ENCODE measurements at places on chromosomes 12 and 14.

DNA sequence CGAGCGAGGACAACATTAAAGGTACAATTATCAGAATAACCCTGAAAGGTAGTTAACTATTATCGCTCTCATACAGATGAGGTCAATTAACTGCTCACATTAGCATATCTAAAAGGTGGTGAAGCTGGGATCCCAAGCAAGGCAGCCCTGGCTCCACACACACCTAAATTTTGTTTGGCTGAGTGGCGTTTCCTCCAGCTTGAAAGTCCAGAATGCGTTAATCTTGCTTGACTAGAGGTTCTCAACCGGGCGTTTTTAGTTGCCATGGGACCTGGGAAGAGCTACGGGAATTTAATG is 531 bp downstream of the DLGAP5 start:
- DNase-seq = peak; percentile 23

DNA sequence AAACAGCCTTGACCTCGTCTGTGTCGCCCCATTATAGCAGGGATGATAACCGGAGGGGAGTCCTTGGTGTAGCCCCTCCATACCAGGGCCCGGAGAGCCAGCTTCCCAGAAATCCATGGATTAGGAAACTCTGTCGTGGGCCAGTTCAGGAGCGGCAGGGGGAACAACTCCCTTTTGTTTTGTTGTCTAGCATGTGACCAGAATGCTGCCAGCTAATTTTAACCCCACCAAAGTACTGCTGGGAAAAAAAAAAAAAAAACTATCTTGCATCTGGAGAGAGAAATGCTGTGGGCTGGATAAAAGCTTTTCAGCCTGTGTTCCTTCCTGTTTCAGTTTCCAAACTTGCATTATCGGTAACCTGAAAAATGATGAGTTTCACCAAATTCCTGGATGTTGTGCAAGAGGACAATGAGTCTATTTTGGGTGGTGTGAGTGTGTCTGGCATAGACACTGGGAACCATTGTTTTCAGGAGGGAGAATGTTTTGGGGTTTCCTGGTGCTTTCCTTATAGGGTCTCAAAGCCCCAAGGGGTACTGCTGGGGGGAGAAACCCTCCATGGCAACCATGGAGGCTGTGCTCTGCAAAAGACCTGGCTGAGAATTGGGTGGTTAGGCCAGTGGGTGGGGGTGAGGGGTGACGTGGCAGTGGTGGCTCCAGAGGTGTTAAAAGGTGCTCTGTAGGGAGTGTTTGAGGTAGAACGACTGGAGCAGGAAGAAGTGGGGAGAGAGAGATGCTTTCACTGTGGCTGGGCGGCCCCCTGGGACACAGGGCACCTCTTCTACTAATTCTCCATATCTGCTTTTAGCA is 14.9 kb upstream of the IRF2BPL start:
- peak; percentile 61 for DNase-seq

GRCh38 chr12:115313929-115314328 is 630.0 kb upstream of the TBX3 start:
- DNase-seq = peak; percentile 38

DNA sequence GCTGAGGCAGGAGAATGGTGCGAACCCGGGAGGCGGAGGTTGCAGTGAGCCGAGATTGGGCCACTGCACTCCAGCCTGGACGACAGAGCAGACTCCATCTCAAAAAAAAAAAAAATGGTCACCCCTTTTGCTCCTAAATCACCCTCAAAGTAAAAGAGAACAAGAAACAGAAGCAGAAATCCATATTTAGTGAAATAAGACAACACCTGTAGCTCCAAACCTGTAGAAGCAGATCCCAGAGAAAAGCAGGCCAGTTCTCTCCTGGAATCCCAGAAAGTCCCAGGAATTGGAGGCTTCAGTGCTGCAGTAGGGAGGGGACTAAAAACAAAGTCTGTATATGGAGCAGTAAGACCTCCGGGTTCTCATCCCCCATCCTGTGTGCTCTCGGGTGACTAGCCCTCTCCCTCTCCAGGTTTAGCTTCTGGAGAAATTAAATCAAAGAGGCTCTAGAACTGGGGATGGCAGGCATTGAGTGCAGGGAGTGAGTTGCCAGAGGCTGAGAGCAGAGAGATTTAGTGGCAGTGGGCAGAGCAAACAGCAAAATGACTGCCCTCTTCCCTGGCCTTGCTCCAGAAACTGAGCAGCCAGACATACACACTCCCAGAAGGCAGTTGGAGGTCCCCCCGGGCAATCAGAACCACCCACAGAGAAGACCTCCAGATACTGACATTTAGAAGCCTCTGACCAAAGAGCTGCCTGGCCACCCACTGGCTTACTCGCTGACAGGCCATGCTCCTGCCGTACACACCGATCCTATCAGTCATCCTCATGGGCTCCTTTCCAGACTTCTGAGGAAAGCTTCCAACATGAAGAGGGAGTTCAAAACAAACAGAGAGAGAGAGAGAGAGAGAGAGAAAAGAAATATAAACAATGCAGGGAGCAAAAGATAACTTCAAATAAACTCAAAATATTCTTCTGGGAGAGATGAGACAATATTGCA is 6.3 kb upstream of the MLXIP start:
- peak; percentile 94 for DNase-seq

- peak; percentile 45 for DNase-seq
Measured at GRCh38 chr14:35122696-35123387, 490 bp downstream of the PRORP start.

DNA sequence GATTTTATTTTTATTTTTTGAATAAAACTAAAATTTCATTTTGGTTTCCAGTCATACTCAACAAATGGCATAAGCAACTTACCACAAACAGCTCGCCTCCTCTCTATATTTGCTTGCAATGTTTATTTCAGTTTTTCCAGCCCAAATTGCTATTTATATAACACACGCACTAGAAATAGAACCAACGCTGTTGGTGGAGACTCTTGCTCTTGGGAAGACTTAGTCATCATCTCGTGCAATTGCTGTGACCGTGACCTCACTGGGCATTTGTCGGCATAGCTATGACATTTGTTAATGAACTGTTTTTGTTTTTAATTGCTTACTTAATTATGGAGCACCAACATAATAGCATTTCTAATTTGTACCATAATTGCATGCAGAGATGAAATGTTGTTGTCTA is 153.1 kb upstream of the OTX2 start:
- no peak for DNase-seq

DNA sequence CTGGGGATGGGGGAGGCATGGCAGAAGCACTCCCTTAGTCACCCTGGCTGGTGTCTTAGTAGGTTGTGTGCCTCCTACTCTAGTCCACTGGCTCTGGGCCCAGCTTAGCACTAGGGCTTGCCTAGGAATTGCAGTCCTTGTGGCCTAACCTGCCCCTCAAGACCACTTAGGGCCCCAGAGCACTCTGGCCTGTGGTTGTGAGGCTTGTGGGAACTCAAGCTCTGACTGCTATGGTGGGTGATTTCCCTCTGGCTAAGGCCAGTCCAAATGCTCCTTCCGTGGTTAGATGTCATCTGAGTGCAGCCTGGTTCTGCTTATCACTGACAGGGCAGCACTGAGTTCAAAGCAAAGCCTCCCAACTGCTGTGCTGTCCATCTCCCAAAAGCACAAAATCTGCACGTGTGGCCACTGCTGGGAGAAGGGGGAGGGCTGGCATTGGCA is 20.2 kb downstream of the FGD4 start:
- DNase-seq = peak; percentile 61

- DNase-seq = no peak
Measured at GRCh38 chr14:29709490-29709889, 218.2 kb downstream of the PRKD1 start.

- peak; percentile 49 for DNase-seq
Measured at GRCh38 chr14:95291859-95292542, 27.7 kb downstream of the CLMN start.

DNA sequence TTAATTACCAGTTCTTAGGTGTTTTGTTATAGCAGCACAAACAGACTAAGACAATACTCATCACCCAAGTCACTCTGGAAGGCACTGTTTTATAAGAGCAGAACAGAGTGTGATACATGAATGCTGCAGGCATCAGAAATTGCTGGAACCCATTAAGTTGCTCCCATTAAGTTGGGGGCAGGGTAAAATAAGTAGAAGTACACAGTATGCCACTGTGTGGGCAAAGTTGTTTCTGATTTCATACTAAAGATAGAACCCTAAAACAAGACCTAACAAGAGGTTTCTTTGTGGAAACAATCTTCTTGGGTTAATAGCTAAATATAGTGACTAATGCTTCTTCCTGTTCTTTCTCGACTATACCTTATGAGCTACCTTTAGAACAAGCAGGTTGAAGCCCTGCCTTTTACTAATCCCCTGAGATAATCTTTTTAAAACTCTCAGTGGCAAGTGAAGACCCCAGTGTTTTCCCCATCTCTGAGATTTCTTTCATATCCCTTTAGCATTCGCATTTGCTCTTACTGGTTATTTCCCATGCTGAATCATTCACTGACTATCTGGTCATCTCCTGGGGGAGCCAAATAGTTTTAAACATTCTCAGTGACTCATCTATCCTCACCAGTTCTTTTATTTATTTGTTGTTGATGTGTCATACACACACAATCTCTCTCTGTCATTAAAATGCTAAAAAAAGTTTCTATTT is 52.3 kb downstream of the SOCS2 start:
- peak; percentile 82 for DNase-seq

DNA sequence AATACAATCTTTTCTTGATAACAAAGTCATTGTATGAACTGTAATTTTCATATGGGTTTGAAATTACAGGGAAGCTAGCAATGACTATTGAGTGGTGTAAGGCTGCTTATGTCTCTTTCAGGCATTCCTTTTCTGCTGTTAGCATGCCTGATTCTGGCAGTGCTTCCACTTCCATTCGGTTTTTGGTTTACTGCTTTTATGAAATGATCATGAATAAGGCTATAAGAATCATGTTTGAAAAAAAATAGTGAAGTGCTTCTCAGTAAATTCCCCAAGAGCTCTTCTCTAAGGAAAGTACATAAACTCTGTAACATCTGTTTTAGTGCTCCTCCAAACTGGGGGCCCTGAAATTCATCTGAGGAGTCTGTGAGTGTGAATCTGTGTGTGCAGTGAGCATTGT is 434.0 kb upstream of the RGS6 start:
- peak; percentile 41 for DNase-seq

- no peak for DNase-seq
Measured at GRCh38 chr14:71135911-71136310, 228.7 kb downstream of the PCNX1 start.

DNA sequence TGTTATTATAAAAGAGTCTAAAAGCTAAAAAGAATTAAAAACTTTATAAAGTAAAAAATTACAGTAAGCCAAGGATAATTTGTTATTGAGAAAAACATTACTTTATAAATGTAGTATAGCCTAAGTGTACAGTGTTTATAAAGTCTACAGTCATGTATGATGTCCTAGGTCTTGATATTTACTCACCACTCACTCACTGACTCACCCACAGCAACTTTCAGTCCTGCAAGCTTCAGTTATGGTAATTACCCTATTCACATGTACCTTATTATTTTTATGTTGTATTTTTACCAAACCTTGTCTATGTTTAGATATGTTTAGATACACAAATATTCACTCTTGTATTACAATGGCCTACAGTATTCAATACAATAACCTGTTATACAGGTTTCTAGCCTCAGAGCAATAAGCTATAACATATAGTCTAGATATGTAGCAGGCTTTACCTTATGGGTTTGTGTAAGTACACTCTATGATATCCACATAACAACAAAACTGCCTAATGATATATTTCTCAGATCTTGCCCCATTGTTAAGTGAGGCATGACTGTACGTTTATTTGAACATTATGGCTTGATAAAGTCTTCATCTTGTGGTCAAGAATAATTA is 113.7 kb upstream of the KITLG start:
- DNase-seq = no peak

GRCh38 chr14:79960288-79960687 is 251.0 kb downstream of the DIO2 start:
- no peak for DNase-seq

- no peak for DNase-seq
Measured at GRCh38 chr14:102303664-102304063, 1.3 kb downstream of the MOK start.

- no peak for DNase-seq
Measured at GRCh38 chr14:54472315-54472714, 16.5 kb downstream of the GMFB start.

GRCh38 chr14:59265808-59266207 is 77.3 kb downstream of the DAAM1 start:
- no peak for DNase-seq

GRCh38 chr12:113726254-113726819 is 239.8 kb downstream of the RBM19 start:
- no peak for DNase-seq

DNA sequence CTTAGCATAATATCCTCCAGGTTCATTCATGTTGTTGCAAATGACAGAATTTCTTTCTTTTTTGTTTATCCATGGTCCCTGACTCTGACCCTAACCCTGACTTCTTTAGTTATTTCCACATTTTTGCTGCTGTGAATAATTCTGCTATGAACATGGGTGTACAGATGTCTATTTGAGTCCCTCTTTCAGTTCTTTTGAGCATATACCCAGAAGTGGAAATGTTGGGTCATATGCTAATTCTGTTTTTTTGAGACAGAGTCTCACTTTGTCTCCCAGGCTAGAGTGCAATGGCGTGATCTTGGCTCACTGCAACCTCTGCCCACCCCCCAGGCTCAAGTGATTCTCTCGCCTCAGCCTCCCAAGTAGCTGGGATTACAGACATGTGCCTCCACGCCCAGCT is 33.1 kb downstream of the KNTC1 start:
- DNase-seq = no peak

GRCh38 chr12:128387811-128388422 is 120.9 kb downstream of the TMEM132C start:
- peak; percentile 21 for DNase-seq

GRCh38 chr14:43475757-43476156 is 1031.3 kb downstream of the FSCB start:
- DNase-seq = no peak

GRCh38 chr12:26826437-26826836 is 6.6 kb downstream of the ITPR2 start:
- DNase-seq = no peak
